ENCODE measurements at places on chromosomes 12 and 14. TPM values are rescaled to one million over a fixed set of nuclear protein-coding genes. Genes with fewer than 3 reads are reported as not detected.

Gene FOXJ2
- total RNA-seq, result 8.3 TPM

Gene KRT74
- not detected for total RNA-seq

Gene PRB2
- total RNA-seq, result not detected

Gene FZD10
- total RNA-seq, result not detected

Gene AQP5
- 0.52 TPM for total RNA-seq

Gene RHEBL1
- 0.59 TPM for total RNA-seq

Gene OR4E2
- not detected for total RNA-seq

Gene FOXG1
- total RNA-seq, result 1.6 TPM

Gene CMTM5
- 0.65 TPM for total RNA-seq

Gene POLE2
- 2.8 TPM for total RNA-seq

Gene PLEKHD1
- 0.07 TPM for total RNA-seq

Gene WIF1
- total RNA-seq, result not detected

Gene TNS2
- 61.1 TPM for total RNA-seq

Gene HHIPL1
- 24.1 TPM for total RNA-seq

All from smooth muscle cell of the pulmonary artery (primary cell).